GM12891 (cell line): ENCODE measurements at places on chromosomes 7 and 10.

- no peak for DNase-seq
Observed at GRCh38 chr10:78250313-78251015, 216.8 kb downstream of the RPS24 start.

GRCh38 chr10:110032801-110033700, 25.3 kb downstream of the ADD3 start:
- DNase-seq = no peak

DNA sequence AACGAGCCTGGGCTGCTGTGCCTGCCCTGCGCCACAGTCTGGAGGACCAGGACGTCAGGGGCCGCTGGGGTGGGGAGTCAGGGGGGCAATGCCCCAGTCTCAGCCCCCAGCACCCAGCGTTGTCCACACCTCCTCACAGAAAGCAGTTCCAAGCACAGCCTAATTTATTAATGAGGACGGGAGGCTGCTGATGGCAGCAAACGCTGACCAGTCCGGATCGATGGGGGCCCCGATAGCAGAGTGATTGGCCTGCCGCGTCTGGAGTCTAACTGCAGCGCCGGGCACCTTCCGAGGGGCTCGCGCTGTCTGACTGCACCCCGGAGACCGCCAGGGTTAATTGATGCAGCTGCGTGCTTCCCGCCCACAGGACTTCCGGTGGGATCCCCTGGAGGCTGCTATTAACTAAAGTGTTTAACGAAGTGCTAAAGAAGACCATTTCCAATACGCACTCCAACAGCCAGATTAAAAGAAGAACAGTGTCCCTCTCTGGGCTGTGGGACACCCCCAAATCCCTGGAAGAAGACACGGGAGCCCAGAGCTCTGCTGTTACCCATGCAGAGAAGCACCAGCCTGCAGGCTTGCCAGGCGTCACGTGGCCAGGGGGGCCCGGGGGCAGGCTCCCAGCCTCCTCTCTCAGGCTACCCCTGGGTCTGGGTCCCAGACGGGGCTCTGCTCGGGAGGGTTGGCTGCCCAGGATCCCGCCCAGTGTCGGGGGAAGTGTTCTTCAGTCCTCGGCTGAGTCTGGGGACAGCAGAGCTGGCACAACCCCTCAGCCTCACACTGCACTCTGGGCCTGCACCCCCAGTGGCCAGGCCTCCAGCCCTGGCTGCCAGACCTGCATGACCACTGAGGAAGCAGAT, 63.8 kb downstream of the MICALL2 start:
- no peak for DNase-seq

- no peak for DNase-seq
Observed at GRCh38 chr10:120746001-120746777, 105.0 kb upstream of the WDR11 start.

DNA sequence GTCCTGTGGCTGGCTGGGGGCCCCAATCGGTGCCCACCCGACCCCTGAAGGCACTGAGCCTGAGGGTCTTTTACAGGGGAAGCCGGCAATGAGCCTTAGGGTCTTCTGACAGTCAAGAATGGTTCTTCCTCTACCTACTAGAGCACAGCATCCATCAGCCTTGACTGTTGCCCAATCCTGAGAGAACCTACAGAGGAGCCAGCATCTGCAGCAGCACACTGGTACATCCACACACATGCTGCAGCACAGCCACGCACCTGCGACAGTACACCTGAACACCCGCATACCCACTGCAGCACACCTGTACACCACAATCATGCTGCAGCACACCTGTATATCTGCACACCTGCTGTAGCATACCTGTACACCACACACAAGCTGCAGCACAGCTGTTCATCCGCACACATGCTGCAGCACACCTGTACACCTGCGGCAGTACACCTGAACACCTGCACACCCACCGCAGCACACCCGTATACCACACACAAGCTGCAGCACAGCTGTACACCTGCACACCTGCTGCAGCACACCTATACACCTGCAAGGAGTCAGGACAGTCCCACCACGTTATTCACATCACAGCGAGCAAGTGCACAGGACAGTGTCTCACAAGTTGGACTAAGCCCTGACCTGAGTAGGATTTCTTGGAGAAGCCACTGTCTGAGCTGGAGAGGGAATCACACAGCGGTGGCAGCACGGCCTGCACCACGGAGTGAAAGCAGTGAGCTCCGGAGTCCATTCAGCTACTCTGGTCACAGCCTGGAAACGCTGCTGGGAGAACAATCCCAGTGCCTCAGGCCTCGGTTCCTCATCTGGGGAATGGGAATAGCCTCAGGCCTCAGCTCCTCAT, 56.4 kb downstream of the VIPR2 start:
- no peak for DNase-seq

GRCh38 chr7:49308787-49309186, 384.4 kb downstream of the CDC14C start:
- DNase-seq = no peak

DNA sequence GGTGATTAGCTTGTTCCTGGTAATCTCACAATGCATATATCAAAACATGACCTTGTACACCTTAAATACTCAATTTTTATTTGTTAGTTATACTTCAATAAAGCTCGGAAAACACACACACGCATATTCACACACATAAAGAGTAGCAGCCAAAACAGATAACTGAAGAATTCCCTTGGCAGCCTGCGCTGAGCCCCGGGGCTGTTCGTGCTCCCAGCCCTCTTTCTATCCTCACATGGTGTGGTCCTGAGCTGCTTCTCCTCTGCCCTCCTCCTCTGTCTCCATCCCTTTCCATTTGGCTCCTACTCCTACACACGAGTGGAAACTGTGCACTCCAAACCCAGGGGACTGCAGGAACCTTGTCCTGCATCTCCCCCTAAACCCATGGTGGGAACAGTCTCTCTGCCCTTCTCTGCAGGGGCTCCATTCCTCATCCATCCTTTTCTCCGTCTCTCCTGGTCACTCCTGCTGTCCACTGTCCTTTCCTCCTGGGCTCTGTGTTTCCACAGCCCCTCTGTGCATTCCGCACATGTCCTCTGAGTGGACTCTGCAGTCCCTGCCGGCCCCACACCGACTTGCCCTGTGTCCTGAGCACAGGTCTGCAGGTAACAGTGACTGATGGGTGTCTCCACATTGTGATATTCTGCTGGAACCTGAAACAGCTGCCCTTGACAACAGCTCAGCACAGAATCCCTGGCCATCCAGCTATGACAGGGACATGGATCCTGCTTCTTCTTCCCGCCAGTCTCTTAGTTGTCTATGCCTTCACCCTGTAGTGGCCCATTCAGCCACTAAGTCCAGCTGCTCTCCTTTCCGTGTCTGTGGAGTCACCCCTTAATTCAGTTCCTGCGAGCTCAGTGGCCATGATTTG, 216.8 kb upstream of the ZNF32 start:
- no peak for DNase-seq

DNA sequence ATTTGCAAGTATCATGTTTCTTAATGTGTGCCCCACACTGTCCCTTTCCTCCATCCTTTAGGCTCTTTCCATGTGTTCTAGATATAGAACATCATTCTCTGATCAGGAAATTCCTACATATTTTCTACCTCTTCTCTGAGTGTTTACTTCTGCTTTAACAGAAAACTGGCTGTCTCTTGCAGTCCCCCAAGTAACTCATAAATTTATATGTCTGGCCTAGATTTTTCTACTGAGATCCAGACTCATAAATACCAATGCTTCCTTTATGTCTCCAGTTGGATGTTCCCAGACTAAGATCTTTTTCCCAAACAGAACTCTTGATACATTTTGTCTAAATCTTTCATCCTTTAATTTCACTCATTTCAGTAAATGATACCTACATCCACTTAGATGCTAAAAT, 181.8 kb downstream of the CDK14 start:
- no peak for DNase-seq

- no peak for DNase-seq
Observed at GRCh38 chr7:102211590-102212550, 74.8 kb upstream of the SH2B2 start.

DNA sequence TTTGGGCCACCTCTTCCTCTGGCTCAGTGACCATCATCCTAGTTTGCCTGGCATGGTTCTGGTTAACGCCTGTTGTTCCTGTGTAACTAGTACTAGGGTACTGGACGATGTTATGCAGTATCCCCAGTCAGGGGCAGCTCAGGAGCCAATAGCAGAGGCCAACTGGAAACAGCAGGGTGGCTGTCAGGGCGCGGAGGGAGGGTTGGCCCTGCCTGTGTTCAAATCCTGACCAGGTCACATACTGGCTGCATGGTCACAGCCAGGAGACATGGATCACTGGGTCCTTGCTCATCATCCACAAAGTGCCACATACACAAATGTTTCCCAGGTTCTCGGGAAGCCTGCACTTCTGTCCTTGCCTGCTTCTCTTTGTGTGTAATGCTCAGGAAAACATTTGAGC, 12.3 kb upstream of the RBP3 start:
- DNase-seq = no peak

- no peak for DNase-seq
Observed at GRCh38 chr10:8279598-8279997, 225.1 kb downstream of the GATA3 start.

DNA sequence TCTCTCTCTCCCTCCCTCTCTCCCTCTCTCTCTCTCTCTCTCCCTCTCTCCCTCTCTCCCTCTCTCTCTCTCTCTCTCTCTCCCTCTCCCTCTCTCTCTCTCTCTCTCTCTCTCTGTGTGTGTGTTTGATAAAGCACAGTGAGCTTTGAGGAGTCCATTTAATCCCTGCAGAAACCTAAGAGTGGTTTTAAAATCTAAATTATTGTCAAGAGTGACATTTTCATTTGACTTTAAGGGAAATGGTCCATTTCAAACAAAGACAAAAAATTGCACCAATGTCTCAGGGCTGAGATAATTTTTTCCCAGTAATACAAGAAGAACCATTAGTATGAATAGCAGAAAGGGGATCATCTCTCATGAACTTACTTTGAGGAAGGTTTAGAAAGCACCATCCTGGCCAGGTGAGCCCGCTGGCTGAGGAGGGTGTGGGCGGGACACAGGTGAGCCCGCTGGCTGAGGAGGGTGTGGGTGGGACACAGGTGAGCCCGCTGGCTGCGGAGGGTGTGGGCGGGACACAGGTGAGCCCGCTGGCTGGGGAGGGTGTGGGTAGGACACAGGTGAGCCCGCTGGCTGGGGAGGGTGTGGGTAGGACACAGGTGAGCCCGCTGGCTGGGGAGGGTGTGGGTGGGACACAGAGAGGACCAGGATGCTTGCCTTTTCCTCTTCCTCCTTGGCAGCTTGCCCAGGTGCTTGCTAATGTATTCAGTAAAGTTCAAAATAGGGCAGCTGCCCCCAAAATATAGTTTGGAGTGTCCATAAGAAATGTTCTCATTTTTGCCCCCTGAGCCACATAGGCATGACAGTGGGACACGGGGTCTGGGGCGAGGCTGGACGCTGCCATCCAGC, 125.0 kb downstream of the DNAJB6 start:
- DNase-seq = no peak

DNA sequence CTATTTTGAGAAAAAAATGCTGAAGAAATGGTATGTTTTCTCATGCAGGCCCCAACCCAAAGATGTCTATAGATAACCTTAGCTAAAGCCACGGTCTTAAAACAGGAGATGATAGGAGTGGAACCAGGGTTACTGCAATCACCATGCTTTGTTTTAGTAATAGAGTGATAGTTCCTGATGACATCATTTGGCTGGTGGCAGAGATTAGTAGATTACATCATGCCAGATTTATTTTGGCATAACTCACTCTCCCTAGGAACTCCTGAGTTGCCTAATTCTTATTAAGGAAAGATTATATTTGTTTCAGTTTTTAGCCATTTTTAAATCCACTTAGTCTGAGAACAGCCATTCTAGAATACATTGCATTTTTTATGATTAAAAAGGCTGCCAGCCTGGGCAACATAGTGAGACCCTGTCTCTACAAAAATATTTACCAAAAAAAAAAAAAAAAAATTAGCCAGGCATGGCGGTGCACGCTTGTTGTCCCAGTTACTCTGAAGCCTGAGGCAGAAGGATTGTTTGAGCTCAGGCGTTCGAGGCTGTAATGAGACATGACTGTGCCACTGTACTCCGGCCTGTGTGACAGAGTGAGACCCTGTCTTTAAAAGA, 17.8 kb downstream of the ENO4 start:
- no peak for DNase-seq

DNA sequence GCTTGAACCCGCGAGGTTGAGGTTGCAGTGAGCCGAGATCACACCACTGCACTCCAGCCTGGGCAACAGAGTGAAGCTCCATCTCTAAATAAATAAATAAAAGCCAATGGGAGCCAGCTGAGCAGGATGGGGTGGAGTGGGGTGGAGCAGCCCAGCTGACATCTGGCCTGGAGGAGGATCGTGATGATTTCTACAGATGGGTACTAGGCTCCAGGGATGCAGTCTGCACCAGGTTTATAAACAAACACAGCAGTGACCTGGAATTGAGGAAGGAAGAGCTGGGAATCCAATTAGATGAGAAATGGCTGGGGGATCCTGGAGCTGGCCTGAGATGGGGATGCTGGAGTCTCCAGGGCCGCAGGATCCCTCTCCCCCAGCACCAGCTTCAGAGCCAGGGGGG, 7.3 kb upstream of the GRIFIN start:
- DNase-seq = no peak

GRCh38 chr7:17640730-17641377, 299.4 kb downstream of the SNX13 start:
- no peak for DNase-seq

GRCh38 chr10:97101166-97101940, 84.4 kb downstream of the SLIT1 start:
- no peak for DNase-seq

DNA sequence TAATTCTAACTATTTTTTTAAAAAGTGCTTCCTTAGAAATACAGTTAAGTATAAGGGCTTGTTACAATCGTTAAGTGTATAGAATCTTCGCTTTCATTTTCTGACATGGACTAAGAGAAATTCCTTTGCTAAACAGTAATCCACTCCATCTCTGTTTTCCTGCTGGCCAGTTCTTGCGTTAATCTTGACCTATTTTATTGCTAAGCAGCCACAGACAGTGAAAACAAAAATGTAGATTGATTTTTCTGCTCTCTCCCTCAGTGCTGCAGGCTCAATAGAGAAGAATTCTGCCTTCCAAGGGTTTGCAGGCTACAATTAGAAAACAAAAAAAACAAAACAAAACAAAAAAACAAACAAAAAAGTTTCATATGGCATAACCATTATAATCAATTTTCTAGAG, 310.4 kb upstream of the ADARB2 start:
- no peak for DNase-seq

DNA sequence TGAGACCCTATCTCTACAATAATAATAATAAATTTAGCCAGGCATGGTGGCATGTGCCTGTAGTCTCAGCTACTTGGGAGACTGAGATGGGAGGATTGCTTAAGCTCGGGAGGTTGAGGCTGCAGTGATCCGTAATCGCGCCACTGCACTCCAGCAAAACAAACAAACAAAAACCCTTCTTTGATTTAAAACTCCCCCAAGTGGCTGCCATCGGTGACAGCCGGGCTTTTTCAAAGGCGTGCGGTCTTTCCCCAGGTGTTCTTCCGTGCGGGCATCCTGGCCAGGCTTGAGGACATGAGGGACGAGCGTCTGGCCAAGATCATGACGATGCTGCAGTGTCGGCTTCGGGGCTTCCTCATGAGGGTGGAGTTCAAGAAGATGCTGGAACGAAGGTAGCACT, 1.9 kb upstream of the MYH16 start:
- DNase-seq = no peak

GRCh38 chr7:23938937-23939552, 229.0 kb downstream of the STK31 start:
- peak; percentile 5 for DNase-seq
